ENCODE measurements at places on chromosomes 1 and 21. TPM values are rescaled to one million over a fixed set of nuclear protein-coding genes. Genes with fewer than 3 reads are reported as not detected.

GRCh38 chr1:55997536-55997935 is 581.8 kb downstream of the PLPP3 start:
- no peak overlapping the region for H3K27ac ChIP-seq
- no peaks in the 10 kb centered on the region for H3K4me1 ChIP-seq
- H3K27me3 ChIP-seq, result no peaks in the 10 kb centered on the region
- H3K4me3 ChIP-seq, result no peak overlapping the region
- no peak for DNase-seq
- no peaks in the 10 kb centered on the region for H3K36me3 ChIP-seq

- no peaks in the 10 kb centered on the region for H3K36me3 ChIP-seq
- H3K4me3 ChIP-seq, result no peak overlapping the region
- no peaks in the 10 kb centered on the region for H3K27me3 ChIP-seq
- peaks cover 60% of the 10 kb centered on the region for H3K4me1 ChIP-seq
Observed at GRCh38 chr1:27574001-27574781, 29.8 kb downstream of the AHDC1 start.

DNA sequence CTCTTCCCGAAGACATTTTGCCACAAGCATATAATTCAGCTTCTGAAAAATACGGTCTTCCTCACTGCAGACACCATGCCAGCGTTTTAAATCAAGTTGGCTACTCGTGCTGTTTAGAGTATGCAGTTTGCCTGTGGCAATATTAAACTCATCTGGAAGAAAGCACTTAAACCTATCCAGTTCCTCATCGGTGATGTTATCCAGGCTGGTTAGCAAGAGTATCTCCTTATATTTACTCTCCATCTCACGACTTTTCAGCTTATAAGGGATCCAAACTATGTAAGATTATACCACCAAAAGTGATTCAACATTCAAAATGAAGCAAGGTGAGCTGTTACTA is 9.7 kb upstream of the IFI16 start:
- H3K36me3 ChIP-seq, result no peaks in the 10 kb centered on the region
- peaks cover 8% of the 10 kb centered on the region for H3K4me1 ChIP-seq
- H3K4me3 ChIP-seq, result peak overlapping the region; percentile 92
- H3K27me3 ChIP-seq, result no peaks in the 10 kb centered on the region
- DNase-seq, result no peak

GRCh38 chr1:186996816-186997215 is 168.1 kb downstream of the PLA2G4A start:
- H3K4me3 ChIP-seq, result no peak overlapping the region
- DNase-seq, result no peak
- peaks cover under 1% of the 10 kb centered on the region for H3K4me1 ChIP-seq
- H3K27me3 ChIP-seq, result no peaks in the 10 kb centered on the region

GRCh38 chr1:202852163-202852904 is 36.6 kb downstream of the RABIF start:
- no peaks in the 10 kb centered on the region for H3K4me1 ChIP-seq
- no peak overlapping the region for H3K4me3 ChIP-seq
- no peaks in the 10 kb centered on the region for H3K27me3 ChIP-seq
- H3K36me3 ChIP-seq, result no peaks in the 10 kb centered on the region
- DNase-seq, result peak; percentile 47

EXO1 gene
- 3.0 TPM for total RNA-seq

CR1 gene
- not detected for total RNA-seq
